ENCODE measurements at places on chromosomes 5 and 9. TPM values are rescaled to one million over a fixed set of nuclear protein-coding genes. Genes with fewer than 3 reads are reported as not detected.

The CDH18 gene
- total RNA-seq = not detected

The SH3TC2 gene
- not detected for total RNA-seq

The APBA1 gene
- 1.2 TPM for total RNA-seq

DNA sequence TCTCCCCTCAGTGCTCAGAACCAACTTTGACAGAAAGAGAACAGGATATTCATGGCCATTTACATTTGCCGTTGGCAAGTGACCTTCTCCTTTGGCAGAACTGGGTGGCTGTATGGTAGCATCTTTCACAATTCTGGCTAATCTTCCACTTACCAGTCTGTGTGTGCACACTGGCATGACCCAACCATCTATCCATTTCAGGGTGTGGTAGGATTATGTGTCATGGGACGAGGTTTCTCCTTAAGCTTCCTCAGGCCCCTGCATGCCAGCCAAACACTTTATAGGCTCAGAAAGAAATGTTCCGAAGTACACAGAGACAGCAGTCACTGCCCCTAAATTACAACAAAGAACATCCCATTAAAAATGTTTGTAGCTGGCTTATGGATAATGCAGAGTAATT lies 497.1 kb downstream of the NFIB start:
- no peaks in the 10 kb centered on the region for H3K27me3 ChIP-seq
- peaks cover 1% of the 10 kb centered on the region for H3K36me3 ChIP-seq
- DNase-seq = no peak

DNA sequence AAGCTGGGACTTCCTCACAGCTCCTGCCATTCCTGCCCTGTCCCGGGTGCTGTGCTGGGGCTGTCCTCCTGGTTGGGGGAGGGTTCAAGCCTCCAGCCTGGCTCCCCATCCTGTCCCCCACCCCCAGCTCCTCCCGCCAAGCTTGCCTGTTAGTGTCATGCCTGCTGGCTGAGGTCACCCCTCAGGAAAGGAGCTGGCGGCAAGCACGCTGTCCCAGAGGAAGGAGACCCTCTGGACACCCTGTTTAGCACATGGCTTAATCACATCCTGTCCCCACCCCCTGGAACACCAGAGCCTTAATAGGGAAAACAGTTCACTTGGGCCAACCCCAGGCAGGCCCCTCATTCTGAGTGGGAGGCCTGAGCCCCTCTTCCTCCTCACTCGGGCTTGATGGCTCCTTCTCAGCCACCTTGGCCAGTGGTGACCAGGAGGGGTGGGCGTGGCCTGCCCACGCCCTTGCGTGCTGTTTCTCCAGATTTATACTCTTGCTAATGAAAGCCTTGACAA lies 9.2 kb upstream of the PHYHD1 start:
- no peak overlapping the region for H3K27ac ChIP-seq
- no peak overlapping the region for H3K4me3 ChIP-seq
- no peaks in the 10 kb centered on the region for H3K27me3 ChIP-seq

DNA sequence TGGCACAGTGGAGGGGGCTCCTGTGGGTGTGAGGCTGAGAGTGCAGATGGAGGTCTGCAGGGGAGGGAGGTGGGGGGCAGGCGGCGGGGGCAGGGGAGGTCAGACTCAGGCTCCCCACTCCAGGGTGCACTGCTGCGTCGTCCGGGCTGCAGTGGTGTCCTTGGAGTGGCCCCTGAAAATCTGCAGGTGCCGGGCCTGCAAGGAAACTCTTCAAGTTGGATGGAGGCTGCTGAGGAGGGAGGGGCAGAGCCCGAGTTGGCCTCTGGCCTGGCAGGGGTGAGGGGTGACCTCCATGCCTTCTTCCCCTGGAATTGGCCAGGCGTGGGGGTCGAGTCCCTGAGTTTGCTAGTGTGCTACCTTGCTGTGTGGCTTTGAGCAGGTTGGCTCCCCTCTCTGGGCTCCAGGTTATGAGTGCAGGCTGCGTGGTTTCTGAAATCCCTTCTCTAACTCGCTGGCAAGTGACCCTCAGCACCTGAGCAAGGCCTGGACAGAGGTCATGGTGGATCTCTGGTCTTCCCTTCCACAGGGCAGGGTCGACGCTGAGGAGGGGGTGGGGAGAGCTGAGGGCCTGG lies 888 bp downstream of the ADAMTSL2 start:
- no peak for DNase-seq
- H3K4me3 ChIP-seq = no peak overlapping the region
- H3K4me1 ChIP-seq = peaks cover 16% of the 10 kb centered on the region
- H3K27me3 ChIP-seq = peaks cover 19% of the 10 kb centered on the region
- H3K36me3 ChIP-seq = no peaks in the 10 kb centered on the region

Measured in activated T-cell treated with anti-CD3 and anti-CD28 coated beads, Interleukin-2, amount 50 U/mL, for 72 hours (primary cell).